ENCODE measurements at places on chromosomes 2 and 18. TPM values are rescaled to one million over a fixed set of nuclear protein-coding genes. Genes with fewer than 3 reads are reported as not detected.

Gene INHBB
- 0.28 TPM for total RNA-seq

Gene SIX2
- total RNA-seq = not detected

Gene PCARE
- not detected for total RNA-seq

Gene MOGAT1
- total RNA-seq = not detected

Gene SIX3
- not detected for total RNA-seq

Gene GREB1
- total RNA-seq = not detected

Gene IL36RN
- not detected for total RNA-seq

Gene GREB1L
- not detected for total RNA-seq

Gene SMYD5
- total RNA-seq = 19.7 TPM

Gene LOXHD1
- not detected for total RNA-seq

Gene VSNL1
- total RNA-seq = 0.28 TPM

Gene RNF152
- 18.9 TPM for total RNA-seq

Gene DYSF
- total RNA-seq = under 0.01 TPM

Gene SPEG
- 7.8 TPM for total RNA-seq

Gene CTNNA2
- total RNA-seq = not detected

Gene HOXD11
- not detected for total RNA-seq

Gene GLI2
- 4.7 TPM for total RNA-seq

Gene SERPINB13
- total RNA-seq = not detected

Gene DCDC2C
- not detected for total RNA-seq

Gene PLB1
- total RNA-seq = 0.90 TPM

Gene SPR
- 15.8 TPM for total RNA-seq

Gene DHRS9
- total RNA-seq = not detected

Gene ZNF385B
- total RNA-seq = not detected

Gene TSGA10
- 0.54 TPM for total RNA-seq

Gene CHRNA1
- total RNA-seq = 0.90 TPM

Gene MCFD2
- 177 TPM for total RNA-seq

Gene STK36
- 15.3 TPM for total RNA-seq

Gene PLEKHH2
- 1.7 TPM for total RNA-seq

Gene HTR2B
- 0.72 TPM for total RNA-seq

Gene SLC1A4
- total RNA-seq = 8.1 TPM

Gene NRBP1
- total RNA-seq = 107 TPM

Gene FAP
- 71.0 TPM for total RNA-seq

Gene ELOA2
- total RNA-seq = not detected

Gene COL3A1
- total RNA-seq = 408 TPM

Gene ST6GAL2
- total RNA-seq = not detected

Gene GTF2A1L
- not detected for total RNA-seq

Gene ESPNL
- 1.4 TPM for total RNA-seq

Gene BUB1
- total RNA-seq = 45.8 TPM

Gene PLCD4
- 2.0 TPM for total RNA-seq

Gene GPR55
- total RNA-seq = not detected

Gene CFC1
- not detected for total RNA-seq

Gene COLEC11
- 0.28 TPM for total RNA-seq

Gene CFAP53
- under 0.01 TPM for total RNA-seq

Gene DNAH7
- 0.36 TPM for total RNA-seq

All from IMR-90 (cell line).